ENCODE measurements at places on chromosomes 13 and 19. TPM values are rescaled to one million over a fixed set of nuclear protein-coding genes. Genes with fewer than 3 reads are reported as not detected.

DNA sequence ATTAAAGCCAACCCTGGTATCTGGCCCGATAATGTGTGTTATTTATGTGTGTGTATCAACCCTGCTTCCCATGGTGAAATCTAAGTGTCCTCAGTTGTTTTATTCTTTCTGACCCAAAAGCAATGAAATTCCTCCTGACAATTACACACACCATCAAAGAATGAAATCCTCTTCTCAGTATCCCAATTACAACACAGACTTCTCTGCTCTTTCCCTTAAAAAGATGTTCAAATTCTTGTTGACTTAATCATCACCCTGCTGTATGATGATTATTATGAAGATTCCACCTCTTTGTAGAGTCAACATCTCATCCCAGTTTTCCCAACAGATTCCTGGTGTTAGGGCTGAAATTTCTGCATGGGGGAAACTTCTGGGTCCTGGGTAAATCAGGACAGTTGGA is 8.9 kb upstream of the TRPC4 start:
- no peak for DNase-seq

Gene COL4A2
- 180 TPM for total RNA-seq

DNA sequence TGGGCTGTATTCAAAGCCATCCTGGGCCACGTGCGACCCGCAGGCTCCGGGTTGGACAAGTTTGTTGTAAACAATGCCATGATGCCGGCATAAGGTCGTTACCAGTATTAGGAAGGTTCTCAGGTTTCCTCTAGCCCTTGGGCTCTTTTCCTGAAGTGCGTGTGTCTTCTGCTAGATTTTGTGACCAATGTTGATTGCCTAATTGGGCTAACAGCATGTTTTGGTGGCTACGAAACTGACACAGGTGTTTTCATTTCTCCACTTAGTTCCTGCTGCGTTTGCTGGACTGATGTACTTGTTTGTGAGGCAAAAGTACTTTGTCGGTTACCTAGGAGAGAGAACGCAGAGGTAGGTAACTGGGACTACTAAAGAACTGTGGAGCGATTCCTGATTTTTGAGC is 20.3 kb downstream of the ALOX5AP start:
- DNase-seq: no peak

GRCh38 chr13:109088624-109088917 is 459.2 kb downstream of the MYO16 start:
- no peak for DNase-seq

Gene CGB7
- total RNA-seq: 0.98 TPM

DNA sequence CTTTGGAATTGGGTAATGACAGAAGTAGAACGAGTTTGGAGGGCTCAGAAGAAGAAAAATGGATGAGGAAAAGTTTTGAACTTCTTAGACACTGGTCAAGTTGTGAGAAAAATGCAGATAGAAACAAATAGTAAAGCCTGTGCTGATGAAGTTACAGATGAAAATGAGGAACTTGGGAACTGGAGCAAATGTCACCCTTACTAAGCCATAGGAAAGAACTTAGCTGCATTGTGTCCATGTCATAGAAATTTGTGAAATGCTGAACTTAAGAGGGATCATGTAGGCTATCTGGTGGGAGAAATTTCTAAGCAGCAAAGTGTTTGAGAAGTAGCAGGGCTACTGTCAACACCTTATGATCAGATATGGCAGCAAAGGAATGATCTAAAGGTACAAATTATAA is 289.2 kb upstream of the PCDH9 start:
- DNase-seq: no peak

DNA sequence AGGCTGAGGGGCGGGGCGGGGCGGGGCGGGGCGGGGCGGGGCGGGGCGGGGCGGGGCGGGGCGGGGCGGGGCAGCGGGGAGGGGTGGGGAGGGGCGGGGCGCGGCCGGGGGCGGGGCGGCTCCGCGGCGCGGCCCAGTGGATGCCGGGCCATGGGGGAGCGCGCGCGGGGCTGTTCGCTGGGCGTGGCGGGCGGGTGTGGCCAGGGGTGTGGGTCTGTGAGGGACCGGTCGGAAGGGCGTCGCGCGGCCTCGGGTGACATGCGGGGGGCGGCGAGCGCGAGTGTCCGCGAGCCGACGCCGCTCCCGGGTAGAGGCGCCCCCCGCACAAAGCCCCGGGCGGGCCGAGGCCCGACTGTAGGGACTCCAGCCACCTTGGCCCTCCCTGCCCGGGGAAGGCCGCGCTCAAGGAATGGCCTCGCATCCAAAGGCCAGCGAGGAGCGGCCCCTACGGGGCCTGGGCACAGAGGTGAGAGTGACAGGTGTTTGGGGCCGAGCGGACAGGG is at the start of gene ZFP28:
ZFP28 (plus strand) TSS at position 188 of the 503 bp plus-strand sequence; CDS start at position 259, 71 bp downstream.
- no peak for DNase-seq

Gene ZNF43
- 12.0 TPM for total RNA-seq

Gene ZNF28
- 10.3 TPM for total RNA-seq

Gene SMAD9
- total RNA-seq: 13.5 TPM

DNA sequence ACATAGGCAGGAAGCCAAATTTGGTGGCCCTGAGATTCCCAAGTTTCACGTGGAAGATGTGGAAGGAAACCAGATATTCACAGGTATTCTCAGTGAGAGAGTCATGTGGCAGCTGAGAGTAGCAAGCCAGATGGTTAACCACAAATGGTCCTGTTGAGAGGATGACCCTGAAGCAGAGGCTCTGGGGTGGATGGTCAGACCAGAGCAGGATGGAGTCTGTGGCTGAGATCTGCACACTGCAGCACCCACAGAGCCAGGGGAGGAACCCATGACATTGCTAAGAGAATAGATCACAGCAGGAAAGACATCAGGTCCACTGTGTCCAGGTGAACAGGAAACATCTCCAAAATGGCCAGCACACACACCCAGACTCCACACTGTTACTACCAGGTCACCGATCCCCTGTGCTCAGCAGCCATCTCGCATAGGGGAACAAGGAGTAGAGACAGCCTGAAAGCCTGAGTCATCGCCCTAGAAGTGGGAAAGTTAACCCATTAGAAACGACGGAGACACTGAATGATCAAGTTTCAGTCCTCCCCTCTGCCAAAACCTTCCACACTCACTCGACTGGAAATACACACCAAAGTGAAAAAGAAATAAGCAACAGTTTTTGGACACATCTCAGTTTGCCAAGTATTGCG is 160.0 kb downstream of the RBM26 start:
- DNase-seq: no peak

- no peak for DNase-seq
Measured at GRCh38 chr13:53131361-53131760, 102.7 kb downstream of the OLFM4 start.

Gene URAD
- total RNA-seq: not detected

Gene SGCG
- total RNA-seq: not detected

DNA sequence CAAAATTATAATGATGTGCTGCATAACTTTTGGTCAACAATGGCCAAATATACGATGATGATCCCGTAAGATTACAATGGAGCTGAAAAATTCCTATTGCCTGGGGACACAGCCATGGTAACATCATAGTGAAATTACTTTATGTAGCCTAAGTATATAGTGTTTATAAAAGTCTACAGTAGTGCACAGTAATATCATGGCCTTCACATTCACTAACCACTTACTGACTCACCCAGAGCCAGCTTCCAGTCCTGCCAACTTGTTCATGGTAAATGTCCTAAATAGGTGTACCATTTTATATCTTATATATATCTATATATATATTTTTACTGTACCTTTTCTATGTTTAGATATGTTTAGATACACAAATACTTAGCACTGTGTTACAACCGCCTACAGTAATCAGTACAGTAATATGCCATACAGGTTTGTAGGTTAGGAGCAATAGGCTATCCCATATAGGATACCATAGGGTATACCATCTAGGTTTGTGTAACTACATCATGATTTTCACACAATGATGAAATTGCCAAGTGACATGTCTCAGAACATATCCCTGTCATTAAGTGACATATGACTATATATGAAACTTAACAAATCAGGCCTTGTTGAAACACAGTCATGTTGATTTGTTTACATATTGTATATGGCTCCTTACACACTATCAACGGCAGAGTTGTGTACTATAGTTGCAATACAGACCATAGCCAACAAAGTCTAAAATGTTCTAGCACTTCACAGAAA is 23.7 kb downstream of the DIS3 start:
- no peak for DNase-seq

Gene ZNF709
- total RNA-seq: 3.7 TPM

GRCh38 chr19:50333737-50334617 is 4.8 kb upstream of the KCNC3 start:
- no peak for DNase-seq

Gene LSR
- total RNA-seq: 32.9 TPM

DNA sequence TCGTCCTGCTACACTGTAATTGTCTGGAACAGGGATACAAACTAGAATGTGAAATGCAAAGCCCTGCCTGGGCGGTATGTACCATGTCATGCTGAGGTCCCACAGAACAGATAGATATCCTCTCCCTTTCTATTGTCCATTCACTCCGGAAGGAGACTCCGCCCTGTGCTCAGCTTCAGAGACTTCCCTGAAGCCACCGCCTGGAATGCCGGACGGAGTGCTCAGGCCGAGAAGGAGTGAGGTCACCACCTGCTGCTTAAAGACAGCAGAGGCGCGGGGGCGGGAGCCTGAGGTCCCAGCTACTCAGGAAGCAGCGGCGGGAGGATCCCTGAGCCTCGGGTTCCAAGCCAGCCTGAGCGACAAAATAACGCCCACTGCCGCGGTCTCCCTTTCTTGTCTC is 890 bp upstream of the ZNF611 start:
- DNase-seq: no peak

- no peak for DNase-seq
Measured at GRCh38 chr19:38869160-38869835, 8.8 kb downstream of the RINL start.

- no peak for DNase-seq
Measured at GRCh38 chr19:11673608-11674041, 65.1 kb downstream of the ZNF823 start.

DNA sequence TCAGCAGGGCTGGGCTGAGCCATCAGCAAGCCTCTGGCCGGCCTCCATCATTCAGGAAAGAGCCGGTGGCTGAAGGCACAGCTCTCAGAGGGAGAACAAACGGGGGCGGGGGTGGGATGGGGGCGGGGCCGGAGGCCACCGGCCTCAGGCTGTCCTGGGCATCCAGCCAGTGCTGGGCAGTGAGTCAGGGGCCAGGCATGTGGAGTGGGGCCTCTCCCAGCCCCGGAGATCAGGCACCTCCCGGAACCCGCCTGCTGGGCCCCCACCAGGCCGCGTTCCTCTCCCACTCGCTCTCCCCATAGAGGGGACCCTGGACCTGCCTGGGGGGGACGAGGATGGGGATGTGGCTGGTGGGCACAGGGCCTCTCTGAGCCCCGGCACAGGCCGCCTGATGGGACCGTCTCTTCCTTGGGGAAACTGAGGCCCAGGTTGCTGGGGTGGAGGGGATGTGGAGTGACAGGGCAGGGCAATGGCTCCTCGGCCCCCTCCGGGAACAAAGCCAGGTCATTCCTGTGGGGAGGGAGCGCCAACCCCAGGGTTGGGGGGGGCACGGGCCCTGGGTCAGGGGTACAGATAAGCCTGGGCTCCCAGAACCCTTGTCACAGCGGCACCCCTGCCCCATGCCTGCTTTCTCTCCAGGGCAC is 12.9 kb downstream of the SPC24 start:
- no peak for DNase-seq

All from vagina (tissue), 2 donors.